Nephron progenitor cell (in vitro differentiated cells): ENCODE measurements at places on chromosomes 1 and 21.

DNA sequence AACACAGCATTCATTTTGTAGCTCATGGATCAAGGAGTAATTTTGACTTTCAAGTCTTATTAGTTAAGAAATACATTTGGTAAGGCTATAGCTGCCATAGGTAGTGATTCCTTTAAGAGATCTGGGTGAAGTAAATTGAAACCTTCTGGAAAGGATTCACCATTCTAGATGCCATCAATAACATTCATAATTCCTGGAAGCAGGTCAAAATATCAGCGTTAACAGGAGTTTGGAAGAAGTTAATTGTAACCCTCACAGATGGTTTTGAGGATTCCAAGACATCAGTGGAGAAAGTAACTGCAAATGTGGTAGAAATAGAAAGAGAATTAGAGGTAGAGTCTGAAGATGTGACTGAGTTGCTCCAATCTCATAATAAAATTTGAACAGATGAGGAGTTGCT is 216.6 kb downstream of the GREM2 start:
- no peak overlapping the region for H3K27ac ChIP-seq
- no peak overlapping the region for H3K4me3 ChIP-seq
- no peaks in the 10 kb centered on the region for H3K4me1 ChIP-seq
- peaks cover 4% of the 10 kb centered on the region for H3K36me3 ChIP-seq

DNA sequence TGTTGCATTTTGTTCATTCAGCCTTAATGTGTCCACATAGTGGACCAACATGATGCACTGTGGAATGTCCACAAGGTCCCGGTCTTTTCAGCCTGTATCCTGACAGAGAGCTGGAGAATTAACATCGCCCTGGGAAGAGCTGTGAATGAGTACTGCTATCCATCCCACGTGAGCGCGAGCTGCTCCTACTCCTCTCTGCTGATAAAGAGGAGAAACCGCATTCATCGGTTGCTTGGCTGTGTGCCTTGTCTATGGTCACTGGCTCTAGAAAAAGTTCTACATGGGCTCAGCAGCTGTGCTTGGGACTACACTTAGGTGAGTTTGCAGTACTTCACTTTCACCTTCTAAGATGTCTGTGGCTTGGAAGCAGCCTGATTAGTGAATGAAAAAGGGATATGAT is 31.1 kb upstream of the IGSF5 start:
- no peak for DNase-seq
- H3K4me3 ChIP-seq: no peak overlapping the region
- no peak overlapping the region for H3K27ac ChIP-seq
- H3K36me3 ChIP-seq: no peaks in the 10 kb centered on the region
- no peaks in the 10 kb centered on the region for H3K4me1 ChIP-seq

DNA sequence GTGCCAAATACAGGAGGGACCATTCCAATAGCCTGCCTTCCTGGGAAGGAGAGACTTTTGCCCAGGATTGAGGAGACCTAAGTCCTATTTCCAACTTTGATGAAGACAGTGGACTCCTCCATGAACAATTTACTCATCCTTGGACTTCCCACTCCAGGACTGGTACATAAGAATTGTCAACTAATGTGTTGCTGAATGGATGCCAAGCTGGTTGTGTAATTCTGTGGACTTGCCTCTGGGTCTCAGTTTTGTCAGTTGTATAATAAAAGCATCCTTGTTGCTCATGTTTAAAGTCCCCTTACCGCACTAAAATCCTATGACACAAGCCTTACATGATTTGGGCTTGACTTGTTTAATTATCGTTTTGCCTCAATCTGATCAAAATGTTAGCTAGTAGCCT is 13.2 kb upstream of the ZP4 start:
- no peaks in the 10 kb centered on the region for H3K4me1 ChIP-seq
- DNase-seq: no peak
- H3K36me3 ChIP-seq: no peaks in the 10 kb centered on the region
- peaks cover 3% of the 10 kb centered on the region for H3K27me3 ChIP-seq
- no peak overlapping the region for H3K4me3 ChIP-seq

DNA sequence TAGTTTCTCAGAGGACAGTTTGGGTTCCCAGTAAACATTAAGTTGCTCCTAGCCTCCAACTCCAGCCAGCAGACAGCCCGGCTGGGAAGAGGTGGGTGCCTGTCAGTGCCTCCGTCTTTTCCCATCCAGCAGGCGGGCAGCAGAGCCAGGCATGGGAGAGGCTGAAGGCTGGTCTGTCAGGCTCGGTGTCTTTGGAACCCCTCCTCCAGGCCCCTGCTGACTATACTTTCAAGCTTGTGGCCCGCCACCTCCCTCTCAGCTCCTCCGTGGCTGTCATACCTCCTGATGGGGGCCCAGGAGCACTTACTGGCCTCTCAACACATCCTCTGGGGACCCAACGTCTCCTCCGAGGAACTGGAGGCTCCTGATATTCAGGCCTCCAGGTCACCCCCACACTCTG is 140.9 kb downstream of the ACTL8 start:
- H3K27me3 ChIP-seq: peaks cover 59% of the 10 kb centered on the region
- no peak for DNase-seq
- no peaks in the 10 kb centered on the region for H3K4me1 ChIP-seq

- H3K27me3 ChIP-seq: peaks cover 3% of the 10 kb centered on the region
- H3K4me3 ChIP-seq: no peak overlapping the region
- H3K36me3 ChIP-seq: no peaks in the 10 kb centered on the region
- DNase-seq: no peak
Observed at GRCh38 chr1:27513528-27513927, 23.6 kb upstream of the WASF2 start.

- DNase-seq: no peak
- no peaks in the 10 kb centered on the region for H3K4me1 ChIP-seq
- H3K36me3 ChIP-seq: no peaks in the 10 kb centered on the region
- H3K4me3 ChIP-seq: no peak overlapping the region
- no peak overlapping the region for H3K27ac ChIP-seq
Observed at GRCh38 chr21:19781881-19782652, 1216.1 kb upstream of the NCAM2 start.

GRCh38 chr1:11157867-11158266 is 31.3 kb upstream of the ANGPTL7 start:
- H3K27me3 ChIP-seq: no peaks in the 10 kb centered on the region
- peak overlapping the region; percentile 7 for H3K27ac ChIP-seq
- no peak overlapping the region for H3K4me3 ChIP-seq
- peaks cover 64% of the 10 kb centered on the region for H3K36me3 ChIP-seq
- H3K4me1 ChIP-seq: peaks cover 26% of the 10 kb centered on the region
- no peak for DNase-seq

DNA sequence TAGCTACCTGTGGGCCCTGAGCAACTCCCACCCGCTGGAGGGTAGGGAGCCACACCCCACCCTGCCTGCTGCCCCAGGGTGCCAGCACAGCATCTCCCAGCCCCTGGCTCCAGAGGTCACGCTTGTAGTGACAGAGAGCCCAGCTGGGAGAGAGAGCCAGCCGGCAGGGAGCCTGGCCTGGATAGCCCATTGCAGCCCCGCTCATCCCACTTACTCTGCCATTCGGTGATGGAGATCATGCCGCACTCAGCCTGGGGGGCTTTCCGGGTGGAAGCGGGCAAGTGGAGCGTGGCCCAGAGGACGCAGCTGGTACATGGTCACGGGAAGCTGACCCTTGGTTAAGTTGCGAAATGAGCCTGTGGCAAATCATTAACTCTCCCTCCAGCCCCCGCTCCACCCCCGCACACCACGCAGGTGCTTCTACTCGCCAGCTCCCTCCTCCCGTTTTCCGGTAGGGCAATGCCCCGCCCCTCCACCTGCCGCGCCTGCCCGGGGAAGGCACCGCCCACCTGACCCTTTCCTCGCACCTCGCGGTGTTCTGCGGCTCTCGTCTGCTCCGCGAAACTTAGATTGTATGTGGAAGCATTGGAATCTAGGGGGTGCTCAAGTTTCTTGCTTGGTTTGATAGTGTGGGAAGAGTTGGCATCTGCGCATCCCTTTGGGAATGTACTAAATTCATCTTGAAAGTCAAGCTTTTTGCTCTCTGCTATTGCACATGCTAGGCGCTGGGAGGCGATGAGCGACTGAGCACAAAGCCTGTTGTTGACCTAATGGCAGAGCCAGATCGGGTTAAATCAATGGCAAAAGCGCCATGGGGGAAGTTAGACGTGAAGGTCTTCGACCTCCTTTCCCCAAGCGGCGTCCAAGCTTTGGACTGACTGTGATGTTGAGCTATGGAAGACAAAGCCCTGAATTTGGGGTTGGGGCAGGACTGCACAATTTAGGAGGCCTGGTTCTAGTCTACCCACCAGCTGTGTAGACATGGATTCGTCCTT is at the start of gene GOLT1A:
Gene GOLT1A (minus strand): TSS at position 321 of the 995 bp plus-strand sequence. CDS start 82 bp downstream, at position 239.
- no peaks in the 10 kb centered on the region for H3K36me3 ChIP-seq
- H3K27ac ChIP-seq: no peak within 1 kb of the TSS
- H3K27me3 ChIP-seq: peaks cover 25% of the 10 kb centered on the region
- peak within 1 kb of the TSS; percentile 72 for H3K4me3 ChIP-seq
- peak; percentile 73 for DNase-seq
- peaks cover 6% of the 10 kb centered on the region for H3K4me1 ChIP-seq

GRCh38 chr21:38643404-38644023 is 145.2 kb upstream of the ERG start:
- no peaks in the 10 kb centered on the region for H3K36me3 ChIP-seq
- no peak overlapping the region for H3K27ac ChIP-seq
- peaks cover 17% of the 10 kb centered on the region for H3K4me1 ChIP-seq
- H3K4me3 ChIP-seq: no peak overlapping the region

- H3K4me3 ChIP-seq: no peak overlapping the region
- H3K27ac ChIP-seq: no peak overlapping the region
- H3K27me3 ChIP-seq: peaks cover 9% of the 10 kb centered on the region
- H3K4me1 ChIP-seq: peaks cover 19% of the 10 kb centered on the region
- H3K36me3 ChIP-seq: peaks cover 5% of the 10 kb centered on the region
Observed at GRCh38 chr1:223312705-223313414, 51.1 kb downstream of the SUSD4 start.

- DNase-seq: peak; percentile 86
- H3K4me1 ChIP-seq: peaks cover 15% of the 10 kb centered on the region
- H3K36me3 ChIP-seq: no peaks in the 10 kb centered on the region
- peaks cover 44% of the 10 kb centered on the region for H3K27me3 ChIP-seq
Observed at GRCh38 chr1:48697066-48697707, 79.5 kb downstream of the BEND5 start.

DNA sequence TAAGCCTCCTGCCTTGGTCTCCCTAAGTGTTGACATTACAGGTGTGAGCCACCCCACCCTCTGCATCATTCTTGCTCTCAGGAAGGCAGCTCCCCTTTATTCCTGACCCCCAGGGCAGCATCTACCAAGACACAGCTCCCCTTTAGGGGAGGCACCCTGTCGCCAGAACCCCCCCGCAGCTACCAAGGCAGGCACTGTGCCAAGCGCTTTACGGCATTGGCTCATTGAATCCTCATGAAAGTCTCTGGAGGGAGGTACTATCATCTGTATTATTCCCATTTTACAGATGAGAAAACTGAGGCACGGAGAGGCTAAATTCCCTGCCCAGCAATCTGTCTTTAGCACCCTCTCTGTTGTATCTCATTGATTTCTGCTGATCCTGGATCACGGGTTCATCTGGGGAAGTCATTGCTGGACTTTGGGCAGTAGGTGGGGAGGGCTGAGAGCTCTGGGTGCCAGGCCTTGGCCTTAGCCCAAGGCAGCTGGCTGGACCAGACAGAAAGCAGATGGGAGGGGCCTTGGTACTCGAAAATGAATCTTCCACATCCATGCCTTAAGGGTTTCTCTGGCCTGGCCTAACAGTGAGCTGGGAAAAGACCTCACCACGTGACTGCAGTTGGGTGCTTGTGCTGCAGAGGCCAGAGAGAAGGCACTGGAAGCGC is 5.9 kb downstream of the PLOD1 start:
- no peak for DNase-seq
- peaks cover 21% of the 10 kb centered on the region for H3K36me3 ChIP-seq
- no peak overlapping the region for H3K27ac ChIP-seq
- H3K4me3 ChIP-seq: no peak overlapping the region

DNA sequence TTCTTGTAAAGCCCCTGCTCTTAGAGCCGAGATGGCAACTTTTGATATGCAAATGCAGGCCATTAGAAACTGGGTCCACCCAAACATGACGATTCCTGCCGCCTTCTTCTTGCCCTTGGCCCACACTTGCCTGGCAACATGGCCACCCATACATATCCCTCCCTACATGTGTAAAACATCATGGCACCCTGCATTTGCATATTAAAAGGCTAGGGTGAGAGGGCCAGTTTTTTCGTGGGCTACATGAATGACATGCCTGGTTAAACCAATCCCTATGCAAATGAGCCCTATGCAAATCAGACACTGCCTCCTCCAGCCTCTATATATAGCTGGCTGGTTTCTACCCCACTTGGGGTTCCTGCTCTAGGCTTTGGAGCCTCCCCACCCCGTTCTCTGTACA is 18.8 kb downstream of the PLA2G2A start:
- peaks cover 19% of the 10 kb centered on the region for H3K27me3 ChIP-seq
- no peaks in the 10 kb centered on the region for H3K4me1 ChIP-seq
- no peak for DNase-seq
- no peaks in the 10 kb centered on the region for H3K36me3 ChIP-seq

DNA sequence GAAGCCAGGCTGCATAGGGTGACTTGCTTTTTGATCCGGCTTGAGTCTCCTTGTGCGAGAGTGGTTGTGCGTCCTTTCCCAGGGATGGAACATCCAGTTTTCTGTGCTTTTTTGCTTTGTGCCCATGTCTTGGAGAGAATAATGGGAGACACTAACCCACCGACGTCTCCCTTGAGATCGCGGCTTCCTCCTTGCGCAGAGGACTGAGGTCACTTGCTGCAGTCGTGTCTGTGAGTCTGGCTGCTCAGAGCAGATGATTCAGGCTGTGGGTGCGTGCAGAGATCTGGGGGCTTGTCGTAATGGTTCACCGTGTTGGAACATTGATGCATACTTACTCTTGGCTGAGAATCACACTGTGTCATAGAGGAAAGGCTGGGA is 164.5 kb upstream of the CACNA1E start:
- DNase-seq: no peak
- peak overlapping the region; percentile 89 for H3K4me3 ChIP-seq
- no peak overlapping the region for H3K27ac ChIP-seq
- H3K27me3 ChIP-seq: peaks cover 93% of the 10 kb centered on the region

DNA sequence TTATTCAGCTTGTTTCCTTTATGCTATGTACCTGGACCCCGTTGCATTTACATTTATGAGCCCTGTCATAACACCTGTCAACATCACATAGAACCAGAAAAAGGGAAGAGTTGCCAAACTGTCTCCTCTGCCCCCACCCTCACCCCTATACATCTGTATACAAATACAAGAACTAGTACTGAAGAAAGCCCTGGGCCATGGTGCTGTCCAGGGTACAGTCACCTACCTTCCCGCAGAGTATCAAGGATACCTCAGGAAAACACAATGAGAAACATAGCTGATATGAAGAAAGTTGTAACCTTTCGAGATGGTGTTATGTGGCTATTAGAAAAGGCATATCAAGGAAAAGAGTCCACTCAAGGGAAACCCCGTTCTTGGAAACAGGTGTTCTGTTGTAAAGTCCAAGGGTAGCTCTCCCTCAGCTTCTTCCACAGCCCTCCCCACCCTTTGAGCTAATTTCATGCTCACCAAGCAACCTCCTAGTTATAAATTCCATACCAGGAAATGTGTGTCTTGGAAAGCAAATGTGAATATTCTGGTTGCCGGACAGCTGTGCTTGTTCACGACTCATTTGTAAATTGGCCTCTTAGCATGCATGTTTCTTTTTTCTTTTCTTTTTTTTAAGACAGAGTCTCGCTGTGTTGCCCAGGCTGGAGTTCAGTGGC is 16.7 kb upstream of the AVPR1B start:
- no peak for DNase-seq
- H3K4me3 ChIP-seq: no peak overlapping the region
- H3K4me1 ChIP-seq: peaks cover 5% of the 10 kb centered on the region
- H3K27ac ChIP-seq: peak overlapping the region; percentile 31
- peaks cover 15% of the 10 kb centered on the region for H3K27me3 ChIP-seq

- H3K27me3 ChIP-seq: no peaks in the 10 kb centered on the region
- no peak overlapping the region for H3K4me3 ChIP-seq
- H3K4me1 ChIP-seq: peaks cover 20% of the 10 kb centered on the region
- H3K36me3 ChIP-seq: no peaks in the 10 kb centered on the region
- no peak overlapping the region for H3K27ac ChIP-seq
- no peak for DNase-seq
Observed at GRCh38 chr1:185808631-185809030, 74.4 kb downstream of the HMCN1 start.
